ENCODE measurements at places on chromosomes 12 and 14. TPM values are rescaled to one million over a fixed set of nuclear protein-coding genes. Genes with fewer than 3 reads are reported as not detected.

The KIF5A gene
- 0.08 TPM for total RNA-seq

- H3K27me3 ChIP-seq: no peaks in the 10 kb centered on the region
- no peak overlapping the region for H3K4me3 ChIP-seq
- no peak overlapping the region for H3K27ac ChIP-seq
- H3K36me3 ChIP-seq: no peaks in the 10 kb centered on the region
- H3K4me1 ChIP-seq: no peaks in the 10 kb centered on the region
These were observed 322.6 kb upstream of the TMTC1 start for GRCh38 chr12:30106204-30106965.

DNA sequence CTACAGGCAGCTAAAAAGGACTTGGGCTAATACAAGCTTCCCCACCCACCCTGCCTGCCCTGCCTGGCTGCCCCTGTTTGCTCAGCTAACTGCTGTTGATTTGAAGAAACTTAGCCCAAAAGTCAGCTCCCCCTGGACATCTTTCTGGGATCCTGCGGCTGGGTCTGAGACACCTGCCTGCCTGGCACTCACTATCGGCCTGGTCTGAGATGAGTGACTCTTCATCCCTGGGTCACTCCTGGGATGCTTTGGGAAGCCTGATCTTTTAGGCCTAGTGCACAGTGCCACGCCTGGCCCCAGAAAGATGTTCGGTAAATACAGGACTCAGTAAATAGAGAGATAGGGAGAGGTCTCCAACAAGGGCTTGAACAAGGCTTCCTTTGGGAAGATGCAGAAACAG is 211.3 kb upstream of the DIO3 start:
- no peak for DNase-seq
- no peaks in the 10 kb centered on the region for H3K4me1 ChIP-seq
- no peak overlapping the region for H3K27ac ChIP-seq
- H3K4me3 ChIP-seq: no peak overlapping the region
- no peaks in the 10 kb centered on the region for H3K36me3 ChIP-seq

GRCh38 chr12:120787889-120788288 is 62.3 kb downstream of the ACADS start:
- no peak for DNase-seq
- H3K27ac ChIP-seq: peak overlapping the region; percentile 22
- peaks cover 16% of the 10 kb centered on the region for H3K36me3 ChIP-seq
- no peak overlapping the region for H3K4me3 ChIP-seq
- H3K27me3 ChIP-seq: no peaks in the 10 kb centered on the region

DNA sequence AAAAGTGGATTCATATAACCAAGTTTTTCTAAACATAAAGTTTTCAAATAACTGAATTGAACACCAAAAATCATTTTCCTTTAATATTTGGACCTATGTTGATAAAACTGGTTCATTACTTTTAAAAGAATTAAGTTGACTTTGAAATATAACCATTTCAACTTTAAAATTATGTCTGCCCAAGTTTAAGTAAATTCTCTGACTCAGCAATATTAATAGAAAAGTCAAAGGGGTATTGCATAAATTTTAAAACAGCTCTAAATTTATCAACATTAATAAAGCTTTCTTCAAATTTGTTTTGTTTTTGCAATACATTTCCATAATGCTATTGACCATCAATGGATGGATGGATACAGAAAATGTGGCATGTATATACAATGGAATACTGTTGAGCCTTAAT is 168.4 kb upstream of the GARIN6 start:
- no peak for DNase-seq
- H3K27me3 ChIP-seq: no peaks in the 10 kb centered on the region

DNA sequence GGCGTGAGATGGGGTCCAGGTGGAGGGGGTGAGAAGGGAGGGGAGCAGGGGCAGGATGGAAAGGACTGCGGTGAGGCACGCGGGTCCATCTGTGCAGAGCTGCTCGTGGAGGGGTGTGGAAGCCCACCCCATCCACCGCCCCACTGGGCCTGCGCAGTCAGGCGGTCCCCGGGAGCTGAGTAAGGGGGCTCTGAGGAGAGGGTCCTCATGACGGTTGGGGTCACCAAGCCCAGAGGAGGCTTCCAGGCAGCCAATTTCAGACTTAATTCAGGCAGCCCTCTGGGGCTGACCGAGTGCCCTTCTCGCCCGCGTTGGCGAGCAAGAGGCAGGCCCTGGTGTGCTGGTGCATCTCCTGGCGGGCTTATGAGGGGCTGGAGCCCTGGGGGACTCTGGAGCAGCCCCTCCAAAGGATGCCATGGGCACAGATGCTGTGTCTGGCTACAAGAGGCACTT is 115.5 kb downstream of the KIF26A start:
- H3K27me3 ChIP-seq: peaks cover 24% of the 10 kb centered on the region
- no peak overlapping the region for H3K27ac ChIP-seq
- no peaks in the 10 kb centered on the region for H3K4me1 ChIP-seq
- DNase-seq: no peak

DNA sequence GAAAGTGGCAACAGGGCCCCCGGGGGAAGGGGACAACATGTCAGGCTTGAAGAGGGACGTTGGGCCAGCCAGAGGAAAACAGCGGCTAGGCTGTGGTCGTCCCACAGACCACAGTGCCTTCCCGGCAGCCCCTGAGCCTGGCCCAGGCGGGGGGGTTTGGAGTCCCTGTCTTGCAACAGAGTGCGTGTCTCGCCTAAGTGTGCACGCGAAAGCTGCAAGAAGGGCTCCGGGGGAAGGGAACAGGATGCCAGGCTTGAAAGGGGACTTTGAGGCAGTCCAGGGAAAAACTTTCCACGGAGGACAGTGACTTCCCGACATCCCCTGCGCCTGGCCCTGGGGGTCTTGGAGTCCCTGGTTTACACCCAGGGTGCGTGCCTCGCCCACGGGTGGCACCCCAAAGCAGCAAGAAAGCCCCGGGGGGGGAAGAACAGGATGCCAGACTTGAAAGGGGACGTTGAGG is 157.5 kb upstream of the ALG10B start:
- no peak overlapping the region for H3K27ac ChIP-seq
- H3K4me3 ChIP-seq: no peak overlapping the region
- no peaks in the 10 kb centered on the region for H3K4me1 ChIP-seq
- peaks cover 3% of the 10 kb centered on the region for H3K27me3 ChIP-seq
- H3K36me3 ChIP-seq: no peaks in the 10 kb centered on the region

DNA sequence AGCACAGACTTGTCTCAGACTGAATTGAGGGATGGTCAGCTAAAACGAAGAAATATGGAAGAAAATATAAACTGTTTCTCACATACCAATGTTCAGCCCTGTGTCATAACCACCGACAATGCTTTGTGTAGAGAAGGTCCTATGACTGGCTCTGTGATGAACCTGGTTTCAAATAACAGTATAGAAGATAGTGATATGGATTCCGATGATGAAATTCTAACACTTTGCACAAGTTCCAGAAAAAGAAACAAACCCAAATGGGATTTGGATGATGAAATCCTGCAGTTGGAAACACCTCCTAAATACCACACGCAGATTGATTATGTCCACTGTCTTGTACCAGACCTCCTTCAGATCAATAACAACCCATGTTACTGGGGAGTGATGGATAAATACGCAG is 7.9 kb upstream of the MAPK1IP1L start:
- DNase-seq: no peak
- H3K4me1 ChIP-seq: no peaks in the 10 kb centered on the region
- H3K27ac ChIP-seq: no peak overlapping the region
- no peaks in the 10 kb centered on the region for H3K27me3 ChIP-seq
- H3K4me3 ChIP-seq: no peak overlapping the region

DNA sequence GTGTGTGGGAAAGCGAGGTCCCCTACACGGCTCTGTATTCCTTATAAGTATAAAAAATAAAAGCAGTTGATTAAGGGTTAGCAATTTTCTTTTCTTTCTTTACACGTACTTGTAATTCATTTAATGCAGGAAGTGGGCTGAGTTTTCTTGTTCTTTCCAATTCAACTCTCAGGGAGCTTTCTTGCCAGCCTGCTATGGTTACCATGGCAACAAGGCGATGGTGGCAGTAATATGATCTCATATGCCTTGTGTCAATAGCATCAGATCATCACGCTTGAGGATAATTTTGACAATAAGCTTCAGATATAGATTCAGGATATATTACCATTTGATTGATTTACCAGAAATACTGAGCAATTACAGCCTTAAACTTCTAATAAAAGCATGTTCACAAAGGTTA is 466.5 kb downstream of the APAF1 start:
- no peak overlapping the region for H3K27ac ChIP-seq
- no peaks in the 10 kb centered on the region for H3K27me3 ChIP-seq
- no peaks in the 10 kb centered on the region for H3K36me3 ChIP-seq
- no peak overlapping the region for H3K4me3 ChIP-seq

DNA sequence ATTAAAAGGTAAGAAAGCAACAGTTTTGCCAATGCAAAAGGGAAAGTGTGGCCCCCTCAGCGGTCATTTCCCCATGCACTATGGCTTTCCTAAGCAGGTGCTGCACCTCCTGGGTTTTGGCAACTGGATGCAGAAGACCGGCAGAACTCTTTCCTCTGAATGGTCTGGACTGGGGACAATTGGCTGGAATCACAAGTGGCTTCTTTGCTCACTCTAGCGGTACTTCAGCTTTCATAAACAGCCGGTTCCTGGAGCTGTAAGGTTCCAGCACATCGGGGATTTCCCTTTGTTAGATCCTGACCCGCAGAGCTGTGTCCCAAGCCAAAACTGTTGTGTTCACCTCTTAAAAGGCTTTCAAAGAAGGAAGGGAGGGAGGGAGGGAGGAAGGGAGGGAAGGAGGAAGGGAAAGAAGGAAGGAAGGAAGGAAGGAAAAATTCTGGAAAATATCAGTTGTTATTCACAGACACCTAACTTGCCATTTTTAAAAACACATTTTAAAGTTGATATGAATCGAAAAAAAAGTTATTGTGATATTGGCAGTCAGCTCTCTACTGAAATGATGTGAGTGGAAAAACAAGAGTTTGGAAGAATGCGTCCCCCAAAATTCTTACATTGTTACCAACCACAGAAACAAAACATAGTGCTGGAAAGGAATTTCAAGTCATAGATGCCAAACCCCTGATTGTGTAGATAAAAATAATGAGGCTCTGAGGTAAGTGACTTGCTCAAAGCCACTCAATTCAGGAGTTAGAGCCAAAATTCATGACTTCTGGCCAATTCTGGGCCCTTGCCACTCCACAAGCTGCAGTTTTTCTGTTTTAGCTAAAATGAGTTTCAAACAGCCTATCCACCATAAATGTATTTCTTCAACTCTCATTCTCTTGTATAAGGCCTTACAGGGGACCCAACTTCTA is 220.6 kb upstream of the HMGA2 start:
- peaks cover 24% of the 10 kb centered on the region for H3K4me1 ChIP-seq
- peaks cover 76% of the 10 kb centered on the region for H3K27me3 ChIP-seq
- peak overlapping the region; percentile 60 for H3K27ac ChIP-seq
- peak; percentile 18 for DNase-seq

All from left ventricle myocardium inferior (tissue), 1 donor.